ENCODE measurements at places on chromosomes 12 and 14. TPM values are rescaled to one million over a fixed set of nuclear protein-coding genes. Genes with fewer than 3 reads are reported as not detected.

TMEM132D gene
- total RNA-seq: 0.26 TPM

KRT78 gene
- total RNA-seq: not detected

BATF gene
- not detected for total RNA-seq

- DNase-seq: no peak
Measured at GRCh38 chr12:130479401-130480125, 141.9 kb downstream of the PIWIL1 start.

- no peak for DNase-seq
Measured at GRCh38 chr14:41872931-41873685, 266.4 kb downstream of the LRFN5 start.
